ENCODE measurements at places on chromosomes 3 and 15. TPM values are rescaled to one million over a fixed set of nuclear protein-coding genes. Genes with fewer than 3 reads are reported as not detected.

The FETUB gene
- total RNA-seq = not detected

The TGM4 gene
- total RNA-seq = not detected

The SH2D7 gene
- total RNA-seq = not detected

The HPS3 gene
- total RNA-seq = 20.2 TPM

The SPG11 gene
- 82.6 TPM for total RNA-seq

The CACNA2D2 gene
- total RNA-seq = 4.3 TPM

The TIGIT gene
- total RNA-seq = not detected

The RLBP1 gene
- total RNA-seq = not detected

The PP2D1 gene
- total RNA-seq = not detected

The SCN5A gene
- total RNA-seq = 6.1 TPM

The NLGN1 gene
- total RNA-seq = 12.6 TPM

The LRRC2 gene
- total RNA-seq = 13.0 TPM

The TIMP4 gene
- total RNA-seq = 1.1 TPM

The CACNA2D3 gene
- total RNA-seq = 2.5 TPM

The LDHAL6B gene
- not detected for total RNA-seq

The PCOLCE2 gene
- total RNA-seq = 0.62 TPM

The TTLL13 gene
- total RNA-seq = not detected

The TUSC7 gene
- not detected for total RNA-seq

The DUT gene
- total RNA-seq = 91.9 TPM

The MYD88 gene
- 14.1 TPM for total RNA-seq

The APOD gene
- 34.5 TPM for total RNA-seq

The PEAK1 gene
- total RNA-seq = 77.6 TPM

The ACKR2 gene
- total RNA-seq = 2.2 TPM
